Amygdala (tissue), 56 donors: ENCODE measurements at places on chromosomes 3 and 15.

DNA sequence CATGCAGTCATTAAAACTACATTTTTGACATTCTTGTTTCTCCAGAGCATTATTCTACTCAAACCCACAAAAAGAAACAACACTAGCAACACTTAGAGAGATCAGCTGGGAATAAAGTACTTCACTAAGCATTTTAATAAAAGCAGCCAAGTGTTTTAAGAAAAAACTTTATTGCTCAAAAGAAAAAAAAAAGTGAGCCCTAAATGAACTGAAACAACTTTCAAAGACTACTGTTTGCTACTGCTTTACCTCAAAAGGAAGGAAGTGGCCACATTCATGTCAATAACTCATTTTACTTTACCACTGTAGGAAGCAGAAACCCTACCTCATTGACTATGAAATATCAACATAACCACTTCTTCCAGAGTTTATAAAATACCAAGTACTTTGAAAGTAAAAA lies 91.3 kb downstream of the UACA start:
- DNase-seq: no peak

GRCh38 chr15:50653156-50653743 lies 33.3 kb downstream of the TRPM7 start:
- DNase-seq: no peak

- no peak for DNase-seq
These were observed 3.5 kb downstream of the MYZAP start for GRCh38 chr15:57595011-57595866.

GRCh38 chr3:19457449-19457848 lies 309.1 kb downstream of the KCNH8 start:
- no peak for DNase-seq

- DNase-seq: peak; percentile 6
These were observed 51.8 kb upstream of the GATM start for GRCh38 chr15:45429941-45430792.

DNA sequence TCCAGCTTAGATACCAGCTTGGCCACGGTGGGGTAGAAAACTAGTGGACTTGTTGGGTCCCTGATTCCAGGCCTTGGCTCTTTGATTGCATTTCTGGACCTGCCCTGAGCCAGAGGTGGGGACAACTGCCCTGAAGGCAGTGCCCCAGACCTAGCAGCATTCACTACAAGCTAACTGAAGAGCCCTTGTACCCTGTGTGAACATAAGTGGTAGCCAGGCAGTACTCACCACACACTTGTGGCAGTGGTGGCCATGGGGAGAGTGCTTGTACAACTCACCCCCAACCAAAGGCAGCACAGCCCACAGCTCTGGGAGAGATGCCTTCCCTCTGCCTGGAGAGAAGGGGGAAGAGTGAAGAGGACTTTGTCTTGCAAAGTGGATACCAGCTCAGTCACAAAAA lies 177.3 kb upstream of the NAALADL2 start:
- DNase-seq: no peak

- no peak for DNase-seq
These were observed 142.6 kb upstream of the CFAP20DC start for GRCh38 chr3:59192473-59192872.

DNA sequence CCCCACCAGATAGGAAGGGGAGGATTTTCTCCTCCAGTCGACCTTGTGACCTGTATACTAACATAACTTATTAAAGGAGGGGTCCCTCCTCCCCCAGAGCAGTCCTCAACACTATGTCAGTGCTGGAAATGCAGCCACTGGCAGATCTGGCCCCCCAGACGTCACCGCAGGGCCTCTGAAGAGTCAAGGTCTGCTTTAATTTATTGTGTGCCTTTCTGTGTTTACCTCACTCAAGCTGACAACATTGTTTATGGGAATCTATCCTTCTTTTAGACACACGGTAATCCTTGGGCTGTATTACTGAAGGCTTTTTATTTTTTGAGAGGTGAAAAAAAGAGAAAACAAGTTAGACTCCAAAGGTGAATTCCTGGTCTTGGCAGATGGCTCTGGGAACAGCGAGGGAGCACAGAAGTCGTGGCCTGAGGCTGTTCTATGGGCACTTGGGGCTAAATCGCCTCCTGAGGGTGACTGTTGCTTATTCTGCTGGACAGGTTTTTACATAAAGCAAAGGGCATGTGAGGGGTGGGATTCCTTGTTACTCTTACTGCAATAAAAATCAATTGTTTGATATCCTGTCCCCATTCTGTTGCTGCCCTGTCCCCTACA lies 13.5 kb upstream of the NR2C2 start:
- DNase-seq: no peak

GRCh38 chr15:97684249-97684648 lies 276.3 kb upstream of the ARRDC4 start:
- no peak for DNase-seq

- no peak for DNase-seq
These were observed 4.3 kb downstream of the BMF start for GRCh38 chr15:40104296-40104864.

DNA sequence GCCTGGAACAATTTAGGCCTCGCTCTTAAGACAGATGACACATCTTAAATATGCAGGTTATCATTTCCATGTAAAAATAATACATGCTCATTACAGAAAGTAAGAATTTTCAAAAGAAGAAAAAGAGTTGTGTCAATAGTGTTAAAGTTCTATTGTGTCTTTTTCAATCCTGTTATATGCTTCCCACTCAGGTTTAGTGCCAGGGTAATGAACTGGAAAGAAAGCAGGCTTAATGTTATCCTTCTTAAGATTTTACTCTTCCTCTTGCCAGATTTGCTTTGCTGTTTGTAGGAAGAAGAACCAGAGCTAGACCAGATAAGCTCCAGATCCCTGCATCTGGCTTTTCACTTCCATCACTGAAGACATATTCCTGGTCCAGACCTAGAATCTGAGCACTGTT lies 128.6 kb downstream of the TPRG1 start:
- DNase-seq: no peak

DNA sequence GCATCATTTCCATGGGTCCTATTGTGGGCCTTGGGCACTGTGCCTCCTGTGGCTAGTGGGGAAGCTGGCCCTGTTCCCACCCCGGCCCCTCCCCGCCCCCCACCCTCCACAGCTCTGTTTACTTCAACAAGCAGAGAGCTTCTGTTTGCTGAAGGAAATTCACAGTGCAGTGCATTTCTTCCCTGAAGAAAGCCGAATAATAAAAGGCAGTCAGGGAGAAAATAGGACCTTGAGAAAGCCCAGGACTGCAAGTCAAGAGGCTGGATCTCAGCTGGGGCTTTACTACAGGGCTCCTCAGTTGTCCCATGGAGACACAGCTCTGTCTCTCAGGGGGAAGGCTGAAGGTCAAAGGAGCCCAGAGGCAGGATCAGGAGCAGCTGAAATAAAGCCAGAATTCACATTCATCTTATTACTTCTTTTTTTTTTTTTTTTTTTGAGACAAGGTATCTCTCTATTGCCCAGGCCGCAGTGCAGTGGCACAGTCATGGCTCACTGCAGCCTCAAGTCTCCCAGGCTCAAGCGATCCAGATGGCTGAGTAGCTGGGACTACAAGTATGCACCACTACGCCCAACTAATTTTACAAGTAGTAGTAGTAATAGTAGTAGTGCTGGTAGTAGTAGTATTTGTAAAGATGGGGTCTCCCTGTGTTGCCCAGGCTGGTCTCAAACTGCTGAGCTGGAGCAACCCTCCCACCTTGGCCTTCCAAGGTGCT lies 33.0 kb upstream of the LACTB start:
- DNase-seq: no peak

GRCh38 chr15:67997996-67998395 lies 56.1 kb upstream of the PIAS1 start:
- DNase-seq: no peak
